Fibroblast of skin of right quadriceps (primary cell): ENCODE measurements at places on chromosomes 6 and 20.
A peak's percentile ranks its signal among the peaks of the same experiment; 100 is the strongest.

- DNase-seq = peak; percentile 94
Observed at GRCh38 chr20:38073307-38074071, 39.9 kb downstream of the RPRD1B start.

DNA sequence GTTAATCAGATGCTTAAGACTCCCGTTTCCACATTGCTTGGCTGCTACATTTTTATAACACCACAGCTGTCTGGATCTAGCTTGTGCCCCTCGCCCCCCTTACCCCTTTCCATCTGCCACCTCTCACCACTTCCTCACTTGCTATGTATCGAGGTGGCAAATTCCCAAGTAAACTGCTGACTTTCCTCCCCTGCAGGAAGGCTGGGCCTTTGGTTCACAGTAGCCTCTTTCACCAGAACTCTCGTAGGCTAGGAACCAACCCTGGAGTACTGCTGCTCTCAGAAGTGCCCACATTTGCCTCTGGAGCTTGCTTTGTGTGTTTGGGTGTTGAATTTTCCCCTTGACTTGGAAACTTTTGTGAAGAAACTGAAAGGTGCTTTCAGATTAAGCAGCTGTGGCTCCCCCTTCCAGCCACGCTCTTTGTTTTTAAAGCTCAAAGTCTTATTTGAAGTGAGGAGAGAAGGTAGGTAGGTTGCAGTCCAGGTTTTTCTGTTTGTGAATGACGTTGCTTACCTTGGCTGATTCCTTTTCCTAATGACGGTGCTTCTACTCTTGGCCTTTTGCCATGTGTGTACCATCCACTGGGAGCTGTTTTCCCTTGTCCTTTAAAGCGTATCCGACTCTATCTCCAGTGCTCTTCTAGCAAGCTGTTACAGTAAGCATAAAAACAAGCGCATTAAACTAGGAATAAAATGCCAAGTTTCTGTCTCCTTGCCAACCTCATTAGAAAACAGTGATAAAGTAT is 90.4 kb downstream of the CARMIL1 start:
- peak; percentile 7 for DNase-seq

DNA sequence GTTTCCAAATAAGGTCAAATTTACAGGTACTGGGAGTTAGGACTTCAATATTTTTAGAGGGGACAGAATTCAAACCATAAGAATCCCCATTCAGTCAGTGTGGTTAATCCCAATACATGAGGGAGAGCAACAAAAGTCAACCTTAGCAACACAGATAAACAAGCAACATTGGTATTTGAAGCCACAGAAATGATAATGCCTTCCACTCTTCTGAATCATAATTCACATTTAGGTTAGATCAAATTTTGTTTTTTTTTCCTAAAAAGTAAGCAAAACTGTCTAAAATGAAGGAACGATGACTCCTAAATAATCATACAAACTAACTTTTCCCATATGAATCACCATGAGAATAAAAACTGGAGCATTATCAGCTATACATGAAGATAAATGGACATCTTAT is 246.0 kb upstream of the TENT5A start:
- DNase-seq = peak; percentile 78

GRCh38 chr6:168873278-168874190 is 380.1 kb downstream of the THBS2 start:
- DNase-seq = no peak

GRCh38 chr6:1311400-1312202 is at the start of gene FOXQ1:
FOXQ1 (plus strand) TSS chr6:1312098; CDS start chr6:1312705, 607 bp downstream.
- DNase-seq = no peak

DNA sequence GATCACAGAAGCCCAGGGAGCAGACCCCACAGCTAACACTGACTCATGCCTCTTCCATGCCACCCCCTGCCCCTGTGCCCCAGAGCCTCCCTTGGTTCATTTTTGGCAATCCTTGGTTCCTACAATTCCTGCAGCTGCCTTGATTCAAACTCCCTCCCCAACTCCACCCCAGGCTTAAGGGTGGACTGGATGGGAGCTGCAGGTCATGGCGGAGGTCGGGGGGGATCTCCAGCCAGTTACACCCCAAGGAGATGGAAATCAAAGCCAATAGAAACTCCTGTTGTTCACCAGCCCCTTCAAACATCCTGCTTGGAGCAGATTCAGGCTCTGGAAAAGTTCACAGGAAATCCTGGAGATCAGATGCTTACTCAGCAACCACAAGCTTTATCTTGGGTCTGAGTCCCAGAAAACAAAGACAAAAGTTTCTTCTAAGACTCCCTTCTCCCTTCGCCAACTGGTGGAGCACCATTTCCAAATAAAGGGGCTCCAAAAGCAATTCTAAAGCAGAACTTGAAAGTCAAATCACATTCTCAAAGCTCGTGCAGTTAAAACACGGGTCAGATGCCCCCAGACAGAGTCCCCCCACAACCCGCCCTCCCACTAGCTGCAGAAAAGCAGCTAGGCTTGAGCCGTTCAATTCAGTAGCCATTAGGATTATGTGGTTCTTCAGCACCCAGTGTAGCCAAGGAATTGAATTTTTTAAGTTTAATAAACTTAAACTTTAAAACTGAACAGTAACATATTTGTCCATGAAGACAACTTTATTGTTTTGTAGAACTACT is 149.5 kb downstream of the ANKRD60 start:
- peak; percentile 86 for DNase-seq

GRCh38 chr6:150290429-150290828 is 78.4 kb upstream of the IYD start:
- DNase-seq = peak; percentile 76

DNA sequence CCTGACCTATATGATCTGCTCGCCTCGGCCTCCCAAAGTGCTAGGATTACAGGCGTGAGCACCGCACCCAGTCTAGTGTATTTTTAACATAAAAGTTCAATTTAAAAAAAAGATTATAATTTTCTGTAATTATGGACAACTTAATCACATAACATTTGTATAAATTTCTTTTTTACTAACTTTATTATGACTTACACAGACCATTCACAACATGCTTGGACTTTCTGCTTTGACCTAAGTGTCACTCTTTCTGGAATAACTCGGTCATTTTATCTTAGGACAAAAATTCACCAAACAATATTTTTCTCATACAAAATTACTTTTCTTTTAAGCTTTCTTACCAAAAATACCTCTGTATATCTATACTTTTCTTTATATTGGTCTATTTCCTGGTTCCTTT is 15.4 kb upstream of the IL22RA2 start:
- DNase-seq = peak; percentile 16

DNA sequence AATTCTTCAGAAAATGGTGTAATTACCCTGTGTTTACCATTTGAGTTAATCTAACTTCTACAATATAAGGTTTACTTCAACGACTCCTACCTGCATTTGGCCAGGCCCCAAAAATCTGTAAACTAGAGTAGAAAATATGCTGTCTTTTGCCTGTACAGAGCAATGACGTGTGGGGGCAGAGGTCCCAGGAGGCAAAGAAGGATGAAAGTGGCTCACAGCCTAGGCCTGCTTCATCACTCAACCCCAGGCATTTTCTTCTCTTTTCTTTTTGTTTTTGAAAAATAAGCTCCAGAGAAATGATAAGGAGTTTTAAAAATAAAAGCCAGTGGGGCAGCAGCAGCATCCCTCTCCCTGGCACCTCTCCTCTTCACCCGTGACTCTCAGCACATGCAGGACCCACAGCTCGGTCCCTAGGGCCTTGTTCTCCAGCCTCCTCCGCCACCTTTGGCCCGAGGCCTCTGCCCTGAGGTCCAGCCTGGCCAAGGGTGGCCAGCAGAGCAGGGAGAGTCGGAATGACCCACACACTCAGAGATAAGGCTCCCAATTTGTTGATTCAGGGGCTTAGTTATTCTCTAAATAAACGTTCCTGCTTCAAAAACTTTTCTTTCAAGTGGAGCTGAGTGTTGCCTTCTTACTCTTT is 310.3 kb upstream of the RNF24 start:
- no peak for DNase-seq

DNA sequence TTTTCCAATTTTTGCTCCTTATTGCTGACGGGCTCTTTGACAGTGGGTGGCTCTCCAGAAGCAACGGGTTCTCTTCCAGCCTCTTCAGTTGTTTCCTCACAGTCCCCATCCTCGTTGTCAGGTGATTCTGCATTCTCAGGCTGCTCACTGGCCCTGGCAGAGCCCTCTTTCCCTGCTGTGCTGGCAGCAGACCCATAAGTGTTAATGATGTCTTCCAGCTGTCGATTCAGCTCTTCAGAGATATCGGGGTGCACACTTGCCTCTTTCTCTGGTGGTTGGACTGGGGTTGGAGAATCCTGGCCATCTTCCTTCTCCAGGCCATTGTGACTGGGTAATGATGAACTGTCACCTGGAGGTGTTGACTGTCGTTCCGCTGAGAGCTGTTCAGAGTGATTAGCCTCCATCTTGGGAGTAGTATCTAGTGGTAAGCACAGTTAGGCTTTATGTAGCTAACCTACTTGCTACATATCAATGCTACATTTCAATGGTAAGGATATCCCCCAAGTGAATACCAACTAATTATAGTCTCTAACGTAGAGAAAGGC is 3.2 kb downstream of the TXLNB start:
- DNase-seq = no peak

DNA sequence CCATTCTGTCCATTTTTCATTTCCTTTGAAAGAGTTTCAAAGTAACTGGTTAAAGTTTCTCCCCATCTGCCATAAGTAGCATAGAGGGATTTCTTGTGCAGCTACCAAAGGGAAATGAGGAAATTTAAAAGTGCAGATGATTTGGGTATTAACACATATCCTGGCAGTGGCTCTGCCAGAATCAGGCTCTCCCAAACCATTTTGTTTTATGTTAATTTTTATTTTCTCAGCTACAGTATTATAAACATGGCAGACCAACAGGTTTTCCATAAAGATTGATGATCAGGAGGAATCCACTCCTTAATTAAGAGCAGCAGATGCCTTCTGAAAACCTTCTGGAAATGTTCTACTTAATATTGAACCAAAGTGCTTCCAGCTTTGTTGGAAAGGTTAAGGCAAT is 13.9 kb downstream of the PLCB4 start:
- DNase-seq = no peak

GRCh38 chr6:111750153-111750552 is 123.1 kb downstream of the FYN start:
- DNase-seq = no peak

- no peak for DNase-seq
Observed at GRCh38 chr6:53931086-53931485, 136.3 kb downstream of the LRRC1 start.

- no peak for DNase-seq
Observed at GRCh38 chr6:81894788-81895271, 142.3 kb upstream of the TENT5A start.

GRCh38 chr6:111201764-111202163 is 114.5 kb downstream of the SLC16A10 start:
- no peak for DNase-seq

DNA sequence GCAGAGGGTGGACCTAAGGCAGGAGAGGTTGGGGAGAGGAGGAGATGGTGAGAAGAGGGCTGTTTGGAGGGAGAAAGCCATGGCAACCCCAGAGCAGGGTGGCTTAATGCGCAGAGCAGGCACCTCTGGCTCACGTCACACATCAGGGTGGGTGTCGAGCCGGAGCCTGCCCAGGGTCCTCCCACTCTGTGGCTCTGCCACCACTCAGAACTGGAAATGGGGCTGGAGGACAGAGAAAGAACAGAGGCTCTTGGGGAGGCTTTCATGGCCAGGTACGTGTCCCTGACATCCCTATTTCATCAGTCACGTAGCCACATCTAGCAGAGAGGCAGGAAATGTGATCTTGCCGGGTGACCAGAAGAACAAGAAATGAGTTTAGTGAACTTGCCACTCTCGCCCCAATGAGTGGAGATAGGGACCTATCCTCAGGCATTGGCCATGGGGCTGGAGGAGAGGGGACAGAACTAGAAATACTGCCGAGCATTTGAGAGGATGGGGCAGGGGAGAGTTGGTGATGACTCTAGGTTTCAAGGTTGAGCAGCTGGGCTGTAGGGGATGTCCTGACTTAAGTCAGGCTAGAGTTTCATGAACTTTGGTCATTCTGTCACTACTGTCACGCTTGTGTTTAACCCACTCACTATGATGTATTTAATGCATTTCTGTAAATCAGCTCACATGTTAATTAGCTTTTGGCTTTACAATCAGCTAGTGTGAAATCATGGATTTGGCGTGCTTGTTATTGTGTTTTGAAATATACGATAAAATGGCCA is 52.7 kb downstream of the CDH26 start:
- DNase-seq = no peak

DNA sequence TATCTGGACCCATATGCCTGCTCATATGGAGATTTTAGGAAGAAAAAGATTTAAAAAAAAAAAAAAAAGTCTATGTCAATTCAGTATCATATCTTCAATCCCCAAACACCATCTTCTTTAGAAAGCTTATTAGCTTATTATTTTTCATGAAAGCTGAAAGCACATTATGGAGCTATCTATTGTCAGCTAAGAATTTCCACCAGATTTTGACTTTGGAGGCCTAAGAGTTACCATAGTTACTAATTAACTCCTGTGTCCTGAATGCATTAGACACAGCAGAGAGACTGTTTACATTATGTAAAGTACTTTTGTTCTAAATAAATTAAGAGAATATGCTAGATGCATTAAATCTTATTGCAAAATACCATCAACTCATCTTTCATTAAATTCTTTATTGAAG is 255.5 kb upstream of the NRSN1 start:
- DNase-seq = no peak

GRCh38 chr20:1245578-1245977 is 19.7 kb downstream of the RAD21L1 start:
- no peak for DNase-seq

DNA sequence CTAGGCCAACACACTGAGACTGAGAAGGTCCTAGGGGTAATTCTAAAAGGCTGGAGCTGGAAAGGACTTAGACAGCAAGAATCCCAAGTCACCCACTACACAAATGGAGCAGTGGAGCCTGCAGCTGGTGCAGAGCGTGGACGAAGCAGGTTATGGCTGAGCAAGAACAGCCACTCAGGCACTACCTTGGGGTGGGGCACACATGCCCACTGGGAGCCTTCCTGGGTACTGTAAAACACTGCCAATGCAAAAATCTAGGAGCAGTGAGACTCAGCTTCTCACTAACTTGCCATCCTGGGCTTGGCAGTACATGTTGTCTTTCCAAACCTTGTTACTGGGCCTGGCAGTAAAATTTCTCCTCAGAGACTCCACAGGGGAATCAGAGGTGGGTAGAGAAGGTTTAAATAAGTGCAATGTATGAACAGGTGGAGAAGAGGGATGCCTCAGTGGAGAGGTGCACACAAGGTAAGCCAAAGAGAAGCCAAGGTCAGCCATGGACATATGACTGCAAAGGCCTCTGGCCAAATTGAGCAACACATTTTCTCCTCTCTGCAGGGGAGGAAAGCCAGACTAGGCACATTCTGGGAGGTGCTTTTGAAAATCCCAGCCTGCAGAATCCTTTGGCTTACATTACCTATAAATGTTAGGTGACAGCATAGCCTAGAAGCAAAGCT is 105.6 kb downstream of the TNFRSF21 start:
- no peak for DNase-seq

GRCh38 chr6:16251706-16252105 is 13.3 kb downstream of the GMPR start:
- DNase-seq = no peak
